CD8-positive, alpha-beta memory T cell (primary cell): ENCODE measurements at places on chromosomes 12 and 14. TPM values are rescaled to one million over a fixed set of nuclear protein-coding genes. Genes with fewer than 3 reads are reported as not detected.
A peak's percentile ranks its signal among the peaks of the same experiment; 100 is the strongest.

Gene REM2
- 0.33 TPM for total RNA-seq

Gene ST8SIA1
- total RNA-seq: 11.4 TPM

- H3K36me3 ChIP-seq: no peaks in the 10 kb centered on the region
- H3K4me1 ChIP-seq: no peaks in the 10 kb centered on the region
- no peak overlapping the region for H3K27ac ChIP-seq
- H3K27me3 ChIP-seq: no peaks in the 10 kb centered on the region
- H3K4me3 ChIP-seq: no peak overlapping the region
- DNase-seq: no peak
Observed at GRCh38 chr14:76836029-76836630, 9.9 kb downstream of the LRRC74A start.

DNA sequence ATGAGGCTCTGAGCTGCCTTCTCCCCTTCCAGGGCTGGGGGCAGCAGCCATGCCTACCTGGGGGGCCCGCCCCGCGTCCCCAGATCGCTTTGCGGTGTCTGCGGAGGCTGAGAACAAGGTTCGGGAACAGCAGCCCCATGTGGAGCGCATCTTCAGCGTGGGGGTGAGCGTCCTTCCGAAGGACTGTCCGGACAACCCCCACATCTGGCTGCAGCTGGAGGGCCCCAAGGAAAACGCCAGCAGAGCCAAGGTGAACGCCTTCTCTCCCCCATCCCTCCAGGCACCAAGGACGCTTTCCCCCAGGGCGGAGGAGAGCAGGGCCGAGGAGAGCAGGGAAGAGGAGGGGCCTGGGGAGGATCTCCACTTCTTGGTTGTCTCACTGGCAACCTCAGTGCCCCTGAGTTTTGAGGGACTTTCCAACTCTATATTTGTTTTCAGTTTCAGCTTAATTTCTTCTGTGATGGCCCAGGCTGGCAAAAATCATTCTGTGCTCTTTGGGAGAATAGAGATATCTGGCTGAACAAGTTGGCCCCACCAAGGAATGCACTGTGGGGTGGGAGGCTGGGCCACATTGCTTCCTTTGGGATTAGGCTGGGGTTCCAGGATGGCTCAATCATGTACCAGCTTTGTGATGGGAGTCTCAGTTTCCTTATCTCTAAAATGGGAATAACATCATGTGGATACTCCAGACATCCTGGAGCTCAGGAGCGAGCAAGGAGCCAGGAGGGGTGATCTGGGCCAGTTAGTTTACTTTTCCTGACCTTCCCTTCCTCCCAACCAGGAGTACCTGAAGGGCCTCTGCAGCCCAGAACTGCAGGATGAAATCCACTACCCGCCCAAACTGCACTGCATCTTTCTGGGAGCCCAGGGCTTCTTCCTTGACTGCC lies 1.2 kb downstream of the KHNYN start:
- DNase-seq: peak; percentile 77
- no peaks in the 10 kb centered on the region for H3K27me3 ChIP-seq
- H3K4me3 ChIP-seq: peak overlapping the region; percentile 82
- peaks cover 51% of the 10 kb centered on the region for H3K4me1 ChIP-seq
- H3K27ac ChIP-seq: peak overlapping the region; percentile 96

DNA sequence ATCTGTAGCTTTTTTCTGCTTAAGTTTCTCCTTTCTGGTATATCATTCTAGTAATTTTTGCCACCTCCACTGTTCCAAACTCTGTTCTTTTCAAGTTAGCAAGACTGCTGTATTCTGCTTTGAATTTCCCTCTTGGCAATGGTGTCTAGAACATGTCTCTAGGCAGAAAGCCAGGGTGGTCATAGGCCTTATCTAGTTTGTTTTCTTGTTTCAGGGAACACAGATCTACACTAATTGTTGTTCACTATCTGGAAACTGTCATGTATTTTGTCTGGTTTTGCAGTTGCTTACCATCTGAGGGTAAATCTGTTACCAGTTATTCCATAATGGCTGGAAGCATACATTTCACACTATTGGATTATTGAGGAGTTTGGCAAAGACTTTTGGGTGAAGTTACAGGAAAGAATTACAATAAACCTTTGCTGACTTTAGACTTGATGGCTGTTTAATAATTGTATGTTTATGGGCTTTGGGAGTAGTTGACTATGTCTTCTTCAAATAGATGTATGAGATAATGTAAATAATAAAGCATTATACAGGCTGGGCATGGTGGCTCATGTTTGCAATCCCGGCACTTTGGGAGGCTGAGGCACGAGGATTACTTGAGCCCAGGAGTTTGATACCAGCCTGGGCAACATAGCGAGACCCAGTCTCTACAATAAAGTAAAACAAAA lies 41.4 kb downstream of the FUT8 start:
- H3K27ac ChIP-seq: no peak overlapping the region
- no peaks in the 10 kb centered on the region for H3K4me1 ChIP-seq
- H3K27me3 ChIP-seq: no peaks in the 10 kb centered on the region
- no peaks in the 10 kb centered on the region for H3K36me3 ChIP-seq
- DNase-seq: no peak

- H3K4me1 ChIP-seq: peaks cover 10% of the 10 kb centered on the region
- no peaks in the 10 kb centered on the region for H3K36me3 ChIP-seq
- H3K27ac ChIP-seq: no peak overlapping the region
- H3K27me3 ChIP-seq: no peaks in the 10 kb centered on the region
Observed at GRCh38 chr14:61677479-61677878, 17.8 kb upstream of the HIF1A start.

- DNase-seq: no peak
- no peak overlapping the region for H3K4me3 ChIP-seq
- no peaks in the 10 kb centered on the region for H3K4me1 ChIP-seq
- no peaks in the 10 kb centered on the region for H3K36me3 ChIP-seq
- H3K27me3 ChIP-seq: no peaks in the 10 kb centered on the region
Observed at GRCh38 chr12:40431169-40431568, 206.4 kb downstream of the LRRK2 start.

DNA sequence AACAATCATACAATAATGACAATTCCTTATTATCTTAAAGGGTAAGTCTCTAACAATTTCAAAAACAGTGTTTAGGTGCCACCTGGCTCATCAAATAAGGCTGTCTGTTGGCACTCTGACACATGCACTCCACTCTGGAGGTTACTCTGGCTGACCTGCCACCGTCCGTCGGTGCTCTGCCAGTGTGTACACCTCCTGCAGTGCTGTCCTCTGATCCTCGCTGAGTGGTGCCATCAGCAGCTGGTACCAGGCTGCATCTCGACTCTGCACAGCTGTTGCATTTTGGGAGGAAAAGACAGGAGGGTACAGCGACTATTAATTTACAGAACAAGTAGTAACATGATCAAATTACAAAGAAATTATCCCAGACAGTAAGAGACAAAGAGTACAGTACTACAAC lies 63.9 kb downstream of the IPO8 start:
- no peak overlapping the region for H3K4me3 ChIP-seq
- H3K27me3 ChIP-seq: no peaks in the 10 kb centered on the region
- H3K36me3 ChIP-seq: peaks cover 10% of the 10 kb centered on the region
- no peak for DNase-seq
- no peak overlapping the region for H3K27ac ChIP-seq
